ENCODE measurements at places on chromosomes 16 and 17.

GRCh38 chr17:48551214-48551555 is 6.3 kb upstream of the HOXB2 start:
- no peak for DNase-seq

GRCh38 chr17:13775450-13775849 is 173.7 kb upstream of the HS3ST3A1 start:
- DNase-seq = no peak

DNA sequence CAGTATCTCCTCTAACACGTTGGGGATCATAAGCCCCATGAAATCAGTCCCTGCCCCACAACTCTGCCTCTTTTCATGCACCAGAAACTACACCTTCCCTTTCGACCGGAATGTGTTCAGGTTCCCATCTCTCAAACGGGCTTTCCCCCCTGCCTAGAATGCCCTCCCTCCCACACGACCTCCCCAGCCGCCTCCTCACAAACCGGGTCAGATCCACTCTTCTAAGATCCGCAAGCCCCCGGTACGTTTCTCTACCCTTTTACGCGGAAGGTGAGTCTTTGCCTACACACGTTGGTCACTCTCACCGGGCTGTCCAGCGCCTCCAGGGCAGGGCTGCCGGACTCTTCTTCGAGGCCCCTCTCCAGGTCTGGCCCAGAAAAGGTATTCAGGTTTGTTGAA is 708 bp downstream of the DHX33 start:
- no peak for DNase-seq

DNA sequence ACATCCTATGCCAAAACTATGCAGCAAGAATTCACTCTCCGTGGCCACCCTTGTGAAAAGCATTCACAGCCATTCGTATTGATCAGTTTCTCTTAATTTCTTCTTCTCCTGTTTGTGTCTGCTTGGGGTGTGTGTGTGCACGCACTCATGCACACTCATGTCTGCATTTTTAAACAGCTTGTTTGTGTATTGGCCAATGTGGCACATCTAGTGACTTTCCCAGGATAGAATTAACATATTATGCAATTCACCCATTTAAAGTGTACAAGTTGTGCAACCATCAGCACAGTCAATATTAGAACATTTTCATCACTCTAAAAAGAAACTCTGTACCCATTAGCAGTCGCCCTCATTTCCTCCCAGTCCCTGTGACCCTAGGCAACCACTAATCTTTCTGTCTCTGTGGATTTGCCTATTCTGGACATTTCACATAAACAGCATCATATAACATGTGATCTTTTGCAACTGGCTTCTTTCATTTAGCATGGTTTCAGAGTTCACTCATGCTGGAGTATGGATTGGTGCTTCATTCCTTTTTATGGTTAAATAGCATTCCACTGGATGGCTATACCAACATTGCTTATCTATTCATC is 20.1 kb downstream of the IRX3 start:
- DNase-seq = no peak

- DNase-seq = no peak
Measured at GRCh38 chr17:32136856-32137255, 5.4 kb upstream of the RHOT1 start.

All from stimulated activated CD8-positive, alpha-beta memory T cell treated with anti-CD3 and anti-CD28 coated beads, Interleukin-12 subunit alpha, Interleukin-12 subunit beta, amount 100 ng/mL, for 1 hour (primary cell).